ENCODE measurements at places on chromosomes 5 and 9.

GRCh38 chr5:3597167-3598007 is 1.8 kb downstream of the IRX1 start:
- no peak for DNase-seq

DNA sequence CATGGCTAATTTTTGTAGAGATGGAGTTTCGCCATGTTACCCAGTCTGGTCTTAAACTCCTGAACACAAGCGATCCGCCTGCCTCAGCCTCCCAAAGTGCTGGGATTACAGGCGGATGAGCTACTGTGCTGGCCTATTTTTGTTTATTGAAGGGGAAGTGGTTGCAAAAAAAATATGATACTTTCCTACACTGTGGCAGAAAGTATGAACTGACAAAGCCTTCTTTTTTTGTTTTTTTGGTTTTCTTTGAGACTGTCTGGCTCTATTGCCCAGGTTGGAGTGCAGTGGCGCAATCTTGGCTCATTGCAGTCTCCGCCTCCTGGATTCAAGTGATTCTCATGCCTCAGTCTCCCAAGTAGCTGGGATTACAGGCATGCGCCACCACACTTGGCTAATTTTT is 50.9 kb downstream of the OSTF1 start:
- no peak for DNase-seq

DNA sequence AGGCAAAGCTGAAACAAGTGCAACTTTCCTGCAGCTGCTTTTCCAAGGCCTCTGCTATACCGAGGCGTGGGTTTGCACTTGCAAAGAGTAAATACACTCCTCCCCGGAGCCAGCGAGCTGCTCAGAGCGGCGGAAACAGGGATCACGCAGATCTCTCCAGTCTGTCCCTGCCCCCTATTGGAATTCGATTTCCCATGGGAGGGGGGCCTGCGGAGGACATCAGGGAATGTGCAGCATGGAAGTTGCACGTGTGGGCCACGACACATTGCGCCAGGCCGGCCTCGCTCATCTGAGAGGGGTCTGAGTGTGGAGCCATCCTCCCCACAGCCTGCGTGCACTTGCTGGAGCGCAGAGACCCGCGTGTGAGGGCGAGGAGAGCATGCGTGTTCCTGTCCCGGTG is 104.3 kb upstream of the PHYKPL start:
- no peak for DNase-seq

DNA sequence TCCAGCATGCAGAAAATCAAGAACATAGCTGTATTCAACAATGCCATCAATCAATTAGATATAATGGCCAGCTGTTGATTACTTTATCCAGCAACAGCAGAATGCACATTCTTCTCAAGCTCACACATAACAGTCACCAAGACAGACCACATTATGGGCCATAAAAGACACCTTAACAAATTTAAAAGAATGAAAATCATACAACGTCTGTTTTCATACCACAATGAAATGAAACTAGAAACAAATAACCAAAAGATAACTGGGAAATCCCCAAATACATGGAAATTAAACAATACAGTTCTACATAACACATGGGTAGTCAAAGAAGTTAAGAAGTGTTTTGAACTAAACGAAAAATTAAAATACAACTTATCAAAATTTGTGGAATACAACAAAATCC is 130.9 kb upstream of the GNA14 start:
- DNase-seq = no peak

DNA sequence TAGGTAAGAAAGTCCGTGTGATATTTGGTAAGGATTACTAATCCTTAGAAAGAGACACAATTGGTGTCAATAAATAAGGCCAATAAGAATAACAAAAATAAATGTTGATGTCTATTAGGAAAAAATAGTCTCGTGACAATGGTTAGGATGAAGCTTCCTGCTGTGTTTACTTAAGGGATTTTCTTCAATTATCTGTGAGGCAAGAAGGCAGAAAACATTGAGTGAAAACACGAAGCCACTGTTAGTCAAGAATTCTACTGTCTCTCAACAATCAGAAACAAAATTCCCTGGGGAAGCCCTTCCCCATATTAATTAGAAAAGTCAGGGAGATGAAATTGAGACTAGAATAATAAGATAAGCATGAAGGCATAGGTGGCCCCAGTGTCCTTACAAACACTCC is 149.0 kb downstream of the SYK start:
- no peak for DNase-seq

GRCh38 chr5:144122081-144122480 is 48.4 kb downstream of the YIPF5 start:
- no peak for DNase-seq

DNA sequence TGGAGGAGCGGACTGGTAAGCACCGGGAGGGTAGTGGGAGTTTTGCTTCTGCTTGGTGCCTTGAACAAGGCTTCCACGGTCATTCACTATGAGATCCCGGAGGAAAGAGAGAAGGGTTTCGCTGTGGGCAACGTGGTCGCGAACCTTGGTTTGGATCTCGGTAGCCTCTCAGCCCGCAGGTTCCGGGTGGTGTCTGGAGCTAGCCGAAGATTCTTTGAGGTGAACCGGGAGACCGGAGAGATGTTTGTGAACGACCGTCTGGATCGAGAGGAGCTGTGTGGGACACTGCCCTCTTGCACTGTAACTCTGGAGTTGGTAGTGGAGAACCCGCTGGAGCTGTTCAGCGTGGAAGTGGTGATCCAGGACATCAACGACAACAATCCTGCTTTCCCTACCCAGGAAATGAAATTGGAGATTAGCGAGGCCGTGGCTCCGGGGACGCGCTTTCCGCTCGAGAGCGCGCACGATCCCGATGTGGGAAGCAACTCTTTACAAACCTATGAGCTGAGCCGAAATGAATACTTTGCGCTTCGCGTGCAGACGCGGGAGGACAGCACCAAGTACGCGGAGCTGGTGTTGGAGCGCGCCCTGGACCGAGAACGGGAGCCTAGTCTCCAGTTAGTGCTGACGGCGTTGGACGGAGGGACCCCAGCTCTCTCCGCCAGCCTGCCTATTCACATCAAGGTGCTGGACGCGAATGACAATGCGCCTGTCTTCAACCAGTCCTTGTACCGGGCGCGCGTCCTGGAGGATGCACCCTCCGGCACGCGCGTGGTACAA is 556 bp downstream of the PCDHGC3 start:
- DNase-seq = no peak

- no peak for DNase-seq
Observed at GRCh38 chr5:58484505-58484904, 6.7 kb upstream of the GAPT start.

GRCh38 chr9:128898845-128899565 is 17.1 kb downstream of the LRRC8A start:
- DNase-seq = no peak

DNA sequence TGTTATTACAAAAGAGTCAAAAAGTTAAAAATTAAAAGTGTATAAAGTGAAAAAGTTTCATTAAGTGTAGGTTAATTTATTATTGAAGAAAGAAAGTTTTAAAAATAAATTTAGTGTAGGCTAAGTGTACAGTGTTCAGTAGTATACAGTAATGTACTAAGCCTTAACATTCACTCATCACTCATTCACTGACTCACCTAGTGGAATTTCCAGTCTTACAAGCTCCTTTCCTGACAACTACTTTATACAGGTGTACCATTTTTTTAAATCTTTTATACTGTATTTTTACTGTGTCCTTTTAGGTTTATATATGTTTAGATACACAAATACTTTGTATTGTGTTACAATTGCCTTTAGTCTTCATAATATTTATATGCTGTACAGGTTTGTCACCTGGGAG is 530.2 kb upstream of the FAM174A start:
- no peak for DNase-seq

DNA sequence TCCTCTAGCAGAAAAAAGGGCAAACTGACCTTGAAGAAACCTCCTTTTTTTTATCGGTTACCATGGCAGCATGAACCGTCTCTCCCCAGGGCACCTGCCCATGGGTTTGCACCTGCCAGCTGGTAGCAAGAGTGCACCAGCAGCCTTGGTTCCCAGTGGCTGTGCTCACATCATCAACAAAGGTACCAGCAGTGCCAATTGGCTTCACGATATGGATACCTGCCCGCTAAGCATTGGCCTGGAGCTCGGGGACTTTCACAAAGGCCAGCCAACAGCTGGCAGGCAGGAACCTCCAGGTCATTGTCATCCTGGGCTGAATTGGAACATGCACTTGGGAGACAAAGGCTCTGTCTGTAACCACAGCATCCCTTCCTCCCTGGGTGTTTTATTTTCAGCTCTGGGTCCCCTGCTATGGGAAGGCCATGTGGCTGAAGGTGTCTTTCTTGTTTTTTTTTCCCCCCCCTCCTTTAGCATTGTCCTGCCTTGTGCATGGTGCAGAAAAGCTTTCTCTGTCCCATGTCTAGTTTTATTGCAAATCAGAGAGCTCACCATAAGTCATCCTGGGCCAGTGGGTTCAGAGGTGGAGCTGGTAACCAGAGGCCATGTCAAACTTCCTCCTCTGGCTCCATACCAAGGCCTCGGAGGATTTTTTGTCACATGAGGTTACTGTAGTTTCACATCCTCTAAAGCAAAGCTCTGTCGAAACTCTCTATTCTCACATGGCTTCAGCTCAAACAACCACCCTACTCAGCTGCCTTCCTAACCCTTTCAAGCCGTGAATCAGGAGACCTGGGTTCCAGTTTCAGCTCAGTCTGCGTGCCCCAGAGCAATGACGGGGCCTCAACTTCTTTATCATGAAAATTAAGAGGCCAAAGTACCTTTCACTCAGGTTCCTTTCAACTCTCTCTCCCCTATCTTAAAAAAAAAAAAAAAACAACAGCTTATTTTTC is 145.5 kb upstream of the MAP3K1 start:
- DNase-seq = peak; percentile 17

DNA sequence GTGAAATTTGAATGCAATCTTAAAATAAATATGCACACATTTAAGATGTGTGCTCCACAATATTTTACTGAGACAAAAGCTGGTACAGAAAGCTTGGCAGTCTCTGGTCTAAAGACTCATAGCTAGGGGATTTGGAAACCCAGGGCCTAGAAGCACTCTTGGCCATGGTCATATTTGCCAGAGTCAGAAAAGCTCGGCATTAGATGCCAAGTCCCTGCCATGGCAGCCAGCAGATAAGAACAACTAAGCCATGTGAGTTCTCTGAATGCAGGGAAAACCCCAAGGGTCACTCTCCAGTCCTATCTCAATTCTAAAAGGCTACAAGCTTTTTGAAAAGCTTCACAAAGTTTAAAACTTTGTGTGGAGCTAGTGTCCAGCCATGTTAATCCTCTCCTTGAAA is 119.5 kb downstream of the FAM114A2 start:
- DNase-seq = no peak

DNA sequence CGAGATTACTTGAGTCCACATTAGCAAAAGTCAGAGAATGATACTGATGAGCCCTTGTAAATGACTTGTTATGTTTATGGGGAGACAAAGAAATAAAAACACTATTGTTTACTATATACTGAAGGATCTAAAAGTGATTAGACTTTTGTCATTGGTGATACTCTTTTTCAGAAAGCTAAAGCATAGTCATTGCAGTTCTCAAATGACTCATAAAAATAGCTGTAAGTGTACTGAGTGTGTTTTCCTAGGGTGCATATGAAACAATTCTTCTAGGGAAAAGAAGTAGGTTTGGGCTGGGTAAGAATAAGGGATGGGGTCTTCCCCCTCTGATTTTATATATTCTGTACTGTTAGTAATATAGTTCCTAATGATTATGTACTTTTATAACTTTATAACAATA is 32.6 kb downstream of the WDR36 start:
- no peak for DNase-seq

GRCh38 chr5:132293066-132293991 is 865 bp upstream of the SLC22A4 start:
- peak; percentile 88 for DNase-seq

DNA sequence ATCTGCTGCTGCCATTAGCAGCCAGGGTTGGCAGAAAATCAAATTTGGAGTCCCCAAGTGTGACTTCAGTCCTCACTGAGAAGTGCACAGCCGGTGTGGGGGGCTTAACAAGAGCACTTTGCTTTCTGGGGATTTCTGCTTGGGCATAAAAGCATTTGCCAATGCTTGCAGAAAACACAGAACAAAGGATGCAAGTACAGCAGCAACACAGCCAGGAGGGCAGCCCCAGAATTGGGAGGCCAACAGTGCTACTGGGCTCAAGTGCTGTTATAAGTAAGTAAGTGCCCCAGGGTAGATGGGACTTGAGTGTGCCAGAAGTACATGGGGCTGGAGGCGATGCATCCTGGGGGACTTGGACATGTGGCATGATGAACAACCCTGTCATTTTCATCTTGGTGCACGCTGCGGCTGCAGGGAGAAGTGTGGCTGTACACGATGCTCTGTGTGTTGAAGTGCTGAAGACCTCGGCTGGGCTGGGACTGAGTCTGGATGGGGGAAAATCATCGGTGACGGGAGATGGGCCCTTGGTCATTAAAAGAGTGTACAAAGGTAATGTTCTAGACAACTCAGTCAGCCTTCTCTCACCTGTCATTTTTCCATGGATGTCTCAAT is 73.3 kb downstream of the GOLPH3 start:
- no peak for DNase-seq

DNA sequence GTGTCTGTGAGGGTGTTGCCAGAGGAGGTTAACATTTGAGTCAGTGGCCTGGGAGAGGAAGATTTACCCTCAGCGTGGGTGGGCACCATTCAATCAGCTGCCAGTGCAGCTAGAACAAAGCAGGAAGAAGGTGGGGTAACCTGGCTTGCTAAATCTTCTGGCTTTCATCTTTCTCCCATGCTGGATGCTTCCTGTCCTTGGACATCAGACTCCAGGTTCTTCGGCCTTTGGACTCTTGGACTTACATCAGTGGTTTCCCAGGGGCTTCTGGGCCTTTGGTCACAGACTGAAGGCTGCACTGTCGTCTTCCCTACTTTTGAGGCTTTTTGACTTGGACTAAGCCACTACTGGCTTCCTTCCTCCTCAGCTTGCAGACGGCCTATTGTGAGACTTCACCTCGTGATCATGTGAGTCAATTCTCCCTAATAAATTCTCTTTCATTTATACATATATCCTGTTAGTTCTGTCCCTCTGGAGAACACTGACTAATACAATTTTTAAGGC is 38.1 kb downstream of the PBX3 start:
- DNase-seq = no peak

DNA sequence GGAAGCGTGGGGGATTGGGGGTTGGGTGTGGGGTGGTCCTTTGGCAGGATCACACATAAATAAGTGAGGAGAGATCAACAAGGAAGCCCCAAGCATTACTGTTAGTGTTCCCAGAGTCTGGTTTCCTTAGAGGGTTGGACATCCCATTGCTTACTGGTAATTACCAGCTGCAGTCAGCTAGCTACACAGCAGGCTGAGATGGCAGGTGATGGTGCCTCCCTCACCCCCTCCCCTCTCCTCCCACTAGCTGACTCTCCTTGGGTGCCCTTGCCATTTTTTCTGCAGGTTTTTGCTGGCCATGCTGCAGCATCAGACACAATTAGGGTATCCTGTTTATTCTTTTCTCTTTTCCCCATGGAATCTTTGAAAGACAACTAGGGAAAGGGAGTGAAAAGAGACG is 107.5 kb upstream of the TLR4 start:
- peak; percentile 43 for DNase-seq

DNA sequence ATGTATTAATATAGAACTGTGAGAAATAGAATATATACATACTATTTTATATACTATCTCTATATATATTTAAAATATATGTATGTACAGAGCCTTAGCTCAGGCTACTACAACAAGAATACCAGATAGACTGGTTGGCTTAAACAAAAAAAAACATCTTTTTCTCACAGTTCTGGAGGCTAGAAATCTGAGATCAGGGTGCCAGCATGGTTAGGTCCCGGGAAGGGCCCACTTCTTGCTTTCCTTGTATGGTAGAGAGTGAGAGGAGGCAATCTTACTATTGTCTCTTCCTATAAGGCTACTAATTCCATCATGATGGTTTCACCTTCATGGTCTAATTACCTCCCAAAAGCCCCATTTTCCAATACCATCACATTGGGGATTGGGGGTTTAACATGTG is 613.0 kb downstream of the ZNF608 start:
- DNase-seq = no peak

GRCh38 chr5:89301321-89302025 is 418.5 kb upstream of the MEF2C start:
- no peak for DNase-seq
